CD4-positive, alpha-beta T cell treated with Interleukin-21 for 1 hour (primary cell): ENCODE measurements at places on chromosomes 4 and X.
A peak's percentile ranks its signal among the peaks of the same experiment; 100 is the strongest.

DNA sequence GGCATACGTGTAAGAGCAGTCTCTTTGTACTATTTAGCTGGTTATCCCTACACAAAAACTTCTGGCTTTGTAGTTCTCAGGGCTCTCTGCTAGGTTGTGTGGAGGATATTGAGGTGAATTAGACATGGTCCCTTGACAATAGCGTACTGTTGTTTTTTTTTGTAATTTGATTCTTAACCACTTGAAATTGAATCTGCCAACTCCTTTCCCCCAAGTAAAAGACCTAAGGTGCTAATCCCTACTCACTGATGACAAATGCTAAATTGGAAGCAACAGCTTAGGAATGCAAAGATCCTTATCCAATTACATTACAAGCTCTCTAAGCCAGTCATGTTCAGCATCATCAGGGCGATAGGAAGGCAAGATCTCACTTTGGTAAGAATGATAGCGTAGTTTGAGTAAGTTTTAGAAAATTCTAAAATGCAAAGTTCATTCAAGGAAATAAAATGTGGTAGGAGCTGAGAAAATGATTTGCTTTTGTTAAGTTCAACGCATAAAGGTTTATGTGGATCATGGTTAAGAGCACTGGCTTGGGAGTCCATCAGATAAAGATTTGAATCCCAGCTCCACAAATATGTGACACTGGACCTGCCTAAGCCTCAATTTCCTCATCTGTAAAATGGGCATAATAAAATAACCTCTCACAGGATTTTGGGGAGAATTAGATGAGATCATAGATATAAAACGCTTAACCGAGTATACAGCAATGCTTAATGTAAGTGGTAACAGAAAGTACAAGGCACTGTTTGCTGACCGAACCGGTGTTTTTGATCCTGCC, 39.3 kb downstream of the DOCK11 start:
- DNase-seq: no peak

DNA sequence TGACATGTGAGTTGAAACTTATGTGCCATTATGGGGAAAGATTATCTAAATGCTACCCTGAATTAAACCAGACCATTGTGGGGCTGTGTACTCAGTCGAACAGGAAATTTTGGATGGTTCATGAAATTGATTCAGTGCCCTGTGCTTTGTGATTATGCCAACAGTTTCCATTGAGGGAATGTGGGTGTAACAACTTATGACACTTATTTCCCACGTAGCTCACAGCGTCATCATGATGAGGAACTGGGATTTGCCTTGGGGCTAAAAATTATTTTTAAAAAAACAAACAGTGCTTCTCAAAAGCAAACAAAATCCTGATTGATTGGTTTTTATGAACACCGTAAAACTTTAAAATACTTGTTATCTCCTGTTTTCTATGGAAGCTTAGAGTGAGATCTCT, 8.3 kb upstream of the CLTRN start:
- DNase-seq: no peak

DNA sequence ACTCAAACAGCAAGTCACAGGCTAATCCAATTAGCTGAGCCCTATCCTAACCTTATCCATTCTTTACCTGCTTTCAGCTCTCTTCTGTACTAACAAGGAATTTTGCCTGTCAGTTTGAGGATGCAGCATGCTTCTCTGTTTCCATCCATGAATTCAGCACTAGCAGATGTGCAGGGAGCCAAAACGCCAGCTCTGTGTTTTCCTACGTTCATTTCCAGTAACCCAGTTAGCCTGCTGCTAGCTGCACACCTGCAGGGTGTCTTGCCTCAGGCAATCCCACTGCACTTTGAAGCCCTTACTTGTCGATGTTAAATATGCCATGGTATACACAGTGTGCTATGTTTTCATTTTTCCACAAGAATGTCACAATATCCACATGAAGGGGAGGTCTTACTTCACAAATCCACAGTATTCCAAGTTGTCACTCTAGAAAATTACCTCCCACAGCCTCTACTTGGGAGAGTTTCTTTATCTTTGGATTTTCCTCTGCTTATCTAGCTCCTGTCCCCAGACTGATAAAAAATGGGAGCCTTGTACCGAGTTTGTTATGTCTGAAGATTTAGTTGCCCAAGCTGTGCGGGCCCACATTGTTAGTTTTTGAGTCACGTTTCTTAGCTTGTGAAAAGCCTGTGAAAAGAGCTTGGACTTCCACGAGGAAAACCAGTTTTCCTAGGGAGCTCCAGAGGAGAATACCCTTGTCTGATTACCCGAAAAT, 127.6 kb upstream of the HHIP start:
- DNase-seq: no peak

GRCh38 chrX:49754233-49754857, 58.6 kb upstream of the PAGE1 start:
- peak; percentile 55 for DNase-seq

DNA sequence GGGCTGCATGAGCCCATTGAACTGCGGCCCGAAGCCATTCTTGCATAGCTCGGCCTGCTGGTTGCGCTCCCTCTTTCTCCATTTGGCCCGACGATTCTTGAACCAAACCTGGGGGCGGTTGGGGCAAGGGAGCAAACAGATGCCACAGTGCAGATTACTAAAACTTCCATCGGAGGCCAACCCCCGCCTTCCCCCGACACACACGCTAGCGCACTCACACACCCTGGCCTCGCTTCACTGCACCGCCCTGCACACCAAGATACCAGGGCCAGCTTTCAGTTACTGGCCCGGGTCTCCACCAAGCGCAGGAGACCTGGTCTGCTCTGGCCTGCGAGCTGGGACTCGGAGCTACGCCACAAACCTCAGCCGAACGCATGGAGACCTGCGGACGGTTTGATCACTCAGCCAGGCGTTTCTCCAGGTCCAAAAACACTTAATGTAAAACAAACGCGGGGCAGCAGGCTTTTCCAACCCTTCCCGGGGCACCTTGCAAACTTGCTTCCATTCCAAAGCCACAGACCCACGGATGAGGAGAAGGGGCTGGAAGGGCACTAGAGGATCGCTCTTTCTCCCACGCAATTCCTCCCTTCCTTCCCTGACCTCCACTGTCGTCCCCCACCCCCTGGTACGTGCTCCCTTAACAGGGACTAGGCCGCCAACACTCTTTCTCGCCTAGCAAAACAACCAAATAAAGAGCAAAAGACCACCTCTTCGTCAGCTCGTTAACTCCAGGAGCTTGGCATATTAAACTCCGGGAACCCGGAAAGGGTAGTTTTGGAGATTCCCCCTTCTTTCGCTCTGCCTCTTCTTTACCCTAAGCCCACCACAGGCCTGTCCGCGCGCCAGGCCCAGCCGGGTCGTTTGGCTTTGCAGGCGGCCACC, 4.1 kb downstream of the PITX2 start:
- DNase-seq: no peak

DNA sequence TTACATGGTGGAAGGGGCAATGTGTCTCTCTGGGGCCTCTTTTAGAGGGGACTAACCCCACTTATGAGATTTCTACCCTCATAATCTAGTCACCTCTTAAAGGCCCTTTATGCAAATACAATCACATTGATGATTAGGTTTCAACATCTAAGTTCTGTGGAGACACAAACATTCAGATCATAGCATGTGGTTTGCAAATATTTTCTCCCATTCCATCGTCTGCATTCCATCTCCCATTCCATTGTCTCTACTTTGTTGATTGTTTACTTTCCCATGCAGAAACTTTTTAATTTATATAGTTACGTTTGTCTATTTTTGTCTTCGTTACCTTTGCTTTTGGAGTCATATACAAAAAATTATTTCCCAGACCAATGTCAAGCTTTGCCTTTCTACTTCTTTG, 927.5 kb upstream of the INTU start:
- DNase-seq: no peak

GRCh38 chr4:121950680-121951520, 960 bp downstream of the TRPC3 start:
- peak; percentile 16 for DNase-seq

GRCh38 chr4:2378401-2378800, 40.0 kb downstream of the ZFYVE28 start:
- no peak for DNase-seq

DNA sequence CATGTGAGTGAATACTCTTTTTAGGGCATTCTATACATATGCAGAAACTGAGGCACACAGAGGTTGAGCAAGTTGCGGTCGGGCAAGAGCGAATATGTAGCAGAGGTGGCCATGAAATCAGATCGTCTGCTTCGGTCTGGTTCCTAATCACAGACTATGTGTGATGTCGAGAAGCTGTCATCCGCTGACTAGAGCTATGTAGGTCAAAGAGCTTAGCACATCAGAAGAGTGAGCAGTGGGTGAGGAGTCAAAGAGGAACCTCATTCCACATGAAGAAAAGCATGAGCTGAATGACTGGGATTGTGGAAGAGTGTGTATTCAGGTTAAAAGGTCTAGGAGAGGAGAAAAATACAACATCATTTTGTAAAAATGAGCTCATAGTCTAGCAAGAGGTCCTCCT, 19.0 kb downstream of the GAB3 start:
- peak; percentile 56 for DNase-seq

DNA sequence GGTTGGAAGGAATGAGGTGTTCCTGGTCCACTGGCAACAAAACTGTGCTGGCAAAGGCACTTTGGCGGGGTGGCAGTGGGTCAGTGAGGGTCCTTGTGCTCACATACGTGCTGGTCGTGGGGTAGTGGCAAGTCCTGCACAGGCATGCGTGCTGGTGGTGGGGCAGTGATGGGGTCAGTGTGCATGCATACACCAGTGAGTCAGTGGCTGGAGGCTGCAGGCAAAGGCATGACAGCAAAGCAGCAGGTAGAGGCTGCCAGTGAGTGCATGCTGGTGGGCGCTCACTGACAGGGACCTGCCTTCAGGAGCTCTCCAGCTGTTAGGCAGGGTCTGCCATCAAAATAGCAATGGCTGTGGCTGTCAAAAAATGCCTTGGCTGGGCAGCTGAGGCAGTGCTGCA, 42.1 kb downstream of the TMPRSS11E start:
- DNase-seq: no peak

- no peak for DNase-seq
These were observed 197.2 kb downstream of the GRXCR1 start for GRCh38 chr4:43089730-43090129.
